ENCODE measurements at places on chromosomes 11 and 22.

GRCh38 chr11:34621876-34622275, 983 bp downstream of the EHF start:
- no peaks in the 10 kb centered on the region for H3K36me3 ChIP-seq
- H3K27ac ChIP-seq, result no peak overlapping the region
- H3K4me3 ChIP-seq, result no peak overlapping the region
- no peak for DNase-seq
- H3K4me1 ChIP-seq, result peaks cover 18% of the 10 kb centered on the region

DNA sequence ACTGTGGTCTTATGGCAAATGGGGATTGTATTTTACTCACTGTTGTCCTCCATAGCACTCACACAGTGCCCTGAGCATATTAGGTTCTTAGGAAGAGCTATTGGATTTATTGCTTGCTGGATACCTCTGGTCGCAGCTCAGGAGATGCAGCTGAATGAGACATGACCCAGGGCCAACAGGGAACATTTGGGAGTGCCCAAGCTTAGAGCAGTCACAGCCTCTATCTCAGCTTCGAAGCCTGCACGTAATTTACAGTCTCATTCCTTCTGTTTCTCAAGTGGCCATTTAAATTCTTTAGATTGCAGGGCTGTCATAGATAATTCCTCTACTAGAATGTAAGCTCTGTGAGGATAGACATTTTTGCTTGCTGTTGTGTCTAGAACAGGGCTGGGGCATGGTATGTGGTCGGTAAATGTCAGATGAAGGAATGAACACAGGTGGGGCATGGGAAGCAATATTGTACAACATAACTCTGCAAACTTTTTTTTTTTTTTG, 192.8 kb downstream of the GRIK4 start:
- no peak overlapping the region for H3K4me3 ChIP-seq
- no peaks in the 10 kb centered on the region for H3K36me3 ChIP-seq
- no peaks in the 10 kb centered on the region for H3K27me3 ChIP-seq
- no peak for DNase-seq
- no peak overlapping the region for H3K27ac ChIP-seq

GRCh38 chr11:46858920-46859546, 13.0 kb upstream of the CKAP5 start:
- no peaks in the 10 kb centered on the region for H3K27me3 ChIP-seq
- H3K4me1 ChIP-seq, result peaks cover 5% of the 10 kb centered on the region
- H3K36me3 ChIP-seq, result no peaks in the 10 kb centered on the region
- no peak overlapping the region for H3K27ac ChIP-seq
- no peak overlapping the region for H3K4me3 ChIP-seq

DNA sequence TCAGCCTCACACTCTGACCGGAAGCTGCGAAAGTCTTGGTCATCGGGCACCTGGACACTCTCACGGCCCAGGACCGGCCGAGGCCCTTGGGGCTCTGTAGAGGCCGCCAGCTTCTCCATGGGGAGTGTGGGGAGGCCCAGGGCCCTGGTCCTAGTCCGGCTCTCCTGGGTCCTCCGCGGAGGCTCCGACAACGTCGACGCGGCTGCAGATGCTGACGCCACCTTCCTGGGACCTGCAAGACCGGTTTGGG, 12.9 kb downstream of the STARD10 start:
- H3K4me3 ChIP-seq, result peak overlapping the region; percentile 64
- no peak for DNase-seq
- H3K36me3 ChIP-seq, result no peaks in the 10 kb centered on the region
- H3K27ac ChIP-seq, result no peak overlapping the region
- H3K4me1 ChIP-seq, result no peaks in the 10 kb centered on the region
- peaks cover 5% of the 10 kb centered on the region for H3K27me3 ChIP-seq

- H3K36me3 ChIP-seq, result no peaks in the 10 kb centered on the region
- H3K4me3 ChIP-seq, result no peak overlapping the region
- no peaks in the 10 kb centered on the region for H3K4me1 ChIP-seq
- peaks cover 2% of the 10 kb centered on the region for H3K27me3 ChIP-seq
- no peak overlapping the region for H3K27ac ChIP-seq
Measured at GRCh38 chr11:70233511-70233934, 30.4 kb downstream of the FADD start.

GRCh38 chr11:8775734-8776133, 93.1 kb downstream of the RPL27A start:
- H3K4me3 ChIP-seq, result no peak overlapping the region
- H3K27me3 ChIP-seq, result no peaks in the 10 kb centered on the region
- DNase-seq, result no peak
- peaks cover 8% of the 10 kb centered on the region for H3K4me1 ChIP-seq

GRCh38 chr22:42745118-42745517, 24.4 kb upstream of the A4GALT start:
- H3K4me1 ChIP-seq, result peaks cover 2% of the 10 kb centered on the region
- no peak overlapping the region for H3K4me3 ChIP-seq
- H3K36me3 ChIP-seq, result no peaks in the 10 kb centered on the region

- no peak overlapping the region for H3K4me3 ChIP-seq
- H3K27me3 ChIP-seq, result no peaks in the 10 kb centered on the region
- peaks cover 2% of the 10 kb centered on the region for H3K4me1 ChIP-seq
- H3K36me3 ChIP-seq, result no peaks in the 10 kb centered on the region
Measured at GRCh38 chr11:3181725-3182461, 16.8 kb upstream of the OSBPL5 start.

DNA sequence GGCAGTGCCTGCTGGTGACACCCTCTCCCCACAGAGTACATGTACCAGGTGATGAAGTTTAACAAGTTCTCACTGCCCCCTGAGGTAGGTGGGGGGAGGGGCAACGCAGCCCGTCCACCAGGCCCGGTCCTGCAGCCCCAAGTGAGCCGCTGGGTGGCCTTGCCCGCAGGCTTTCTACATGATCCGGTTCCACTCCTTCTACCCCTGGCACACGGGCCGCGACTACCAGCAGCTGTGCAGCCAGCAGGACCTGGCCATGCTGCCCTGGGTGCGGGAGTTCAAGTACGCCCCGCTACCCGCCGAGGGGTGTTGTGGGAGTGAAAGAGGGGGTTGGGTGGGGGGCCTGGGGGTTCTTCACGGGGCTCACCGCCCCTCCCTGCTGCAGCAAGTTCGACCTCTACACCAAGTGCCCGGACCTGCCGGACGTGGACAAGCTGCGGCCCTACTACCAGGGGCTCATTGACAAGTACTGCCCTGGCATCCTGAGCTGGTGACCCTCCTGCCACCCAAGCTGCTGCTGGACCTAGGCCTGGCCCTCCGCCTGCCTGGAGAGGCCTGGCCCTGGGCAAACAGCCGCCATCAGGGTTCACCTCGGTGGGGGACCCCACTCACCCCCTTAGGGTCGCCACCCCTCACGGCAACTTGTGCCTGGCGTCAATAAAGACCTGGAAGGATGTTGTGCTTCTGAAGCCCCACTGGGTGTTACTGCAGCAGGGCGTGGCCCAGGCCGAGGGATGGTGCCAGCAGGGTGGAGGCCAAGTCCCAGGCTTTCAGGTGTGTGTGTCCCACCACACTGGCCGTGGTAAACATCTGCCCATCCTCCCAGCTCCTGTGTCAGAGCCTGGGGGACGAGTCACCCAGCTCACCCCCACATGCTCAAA, 2.9 kb downstream of the MIOX start:
- peaks cover 18% of the 10 kb centered on the region for H3K4me1 ChIP-seq
- no peak overlapping the region for H3K4me3 ChIP-seq
- DNase-seq, result no peak
- no peak overlapping the region for H3K27ac ChIP-seq
